Ovary (tissue), 10 donors: ENCODE measurements at places on chromosomes 5 and 9.

DNA sequence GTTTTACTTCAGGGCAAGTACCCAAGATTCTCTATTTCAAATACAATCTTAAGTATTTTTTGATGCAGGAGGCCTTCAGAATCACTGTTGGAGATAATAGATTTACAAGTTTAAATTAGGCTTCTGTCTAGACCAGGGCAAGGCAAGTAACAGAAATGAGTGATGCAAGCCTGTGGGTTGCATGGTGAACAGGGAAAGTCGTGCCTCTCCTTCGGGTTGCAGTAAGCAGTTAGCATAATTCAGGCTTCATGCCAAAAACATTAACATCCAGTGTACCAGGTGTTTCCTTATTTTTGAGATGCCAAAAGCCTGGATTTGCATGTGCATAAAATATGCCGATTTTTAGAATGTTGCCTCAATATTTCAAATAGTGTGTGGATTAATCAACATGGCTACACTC lies 369.0 kb downstream of the CAAP1 start:
- no peak for DNase-seq

GRCh38 chr5:155460501-155460931 lies 447.0 kb downstream of the KIF4B start:
- no peak for DNase-seq

GRCh38 chr5:78547731-78548615 lies 100.6 kb downstream of the LHFPL2 start:
- DNase-seq, result peak; percentile 80

DNA sequence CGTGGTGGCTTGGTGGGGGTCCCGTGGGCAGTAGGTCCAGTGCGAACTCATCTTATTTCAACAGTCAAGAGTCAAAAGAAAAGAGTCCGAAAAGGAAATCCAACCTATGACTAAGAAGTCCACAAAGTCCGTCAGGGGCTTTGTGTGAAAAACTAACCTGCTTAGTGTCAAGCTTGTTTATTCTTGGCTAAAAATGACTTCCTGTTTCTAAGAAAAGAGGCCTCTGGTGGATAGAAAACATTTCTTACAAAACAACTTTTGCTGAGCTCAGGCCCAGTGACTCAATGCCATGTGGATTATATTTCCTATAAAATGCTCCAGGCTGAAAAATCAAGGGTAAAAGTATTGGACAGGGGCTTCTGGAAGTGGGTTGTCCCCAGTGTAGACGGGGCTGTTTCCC lies 105.9 kb downstream of the GADD45G start:
- no peak for DNase-seq

DNA sequence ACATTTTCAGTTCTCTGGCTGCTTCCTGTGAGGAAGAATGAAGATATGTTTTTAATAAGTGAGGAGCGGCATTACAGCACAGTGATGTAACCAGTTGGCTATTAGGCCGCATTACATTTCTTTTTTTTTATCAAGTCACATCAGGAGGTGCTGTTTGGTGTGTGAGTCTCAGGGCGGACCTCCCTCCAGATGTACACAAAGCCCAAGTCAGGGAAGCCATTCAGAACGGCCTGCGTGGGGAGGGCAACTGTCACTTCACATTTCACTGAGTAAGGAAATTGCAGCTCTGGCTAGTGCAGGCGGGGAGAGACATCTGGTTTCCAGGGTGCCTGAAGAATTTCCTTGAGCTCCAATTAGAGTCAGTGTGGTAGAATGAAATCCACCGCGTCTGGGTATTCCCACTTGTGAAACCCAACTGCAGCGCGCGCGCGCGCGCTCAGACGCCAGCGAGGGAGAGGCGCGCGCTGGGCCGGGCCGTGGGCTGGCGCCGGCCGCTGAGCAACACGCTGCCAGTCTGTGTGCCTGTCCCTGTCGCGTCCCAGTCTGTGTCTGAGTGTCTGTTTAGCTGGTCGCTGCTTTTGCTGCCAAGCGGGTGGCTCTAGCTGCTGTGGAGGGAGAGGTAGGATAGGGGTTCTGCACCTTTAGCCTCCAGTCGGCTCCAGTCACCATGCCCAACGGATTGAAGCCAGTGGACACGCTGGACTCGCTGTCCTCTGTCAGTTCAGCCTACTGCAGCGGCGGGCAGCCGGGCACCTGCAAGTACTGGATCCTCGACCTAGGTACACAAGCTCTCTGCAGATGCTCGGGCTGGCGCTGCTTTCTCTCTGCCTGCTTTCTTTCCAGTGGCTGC lies 140.8 kb upstream of the OTULINL start:
- peak; percentile 64 for DNase-seq

- no peak for DNase-seq
These were observed 108.6 kb upstream of the SH3GL2 start for GRCh38 chr9:17470036-17470813.

DNA sequence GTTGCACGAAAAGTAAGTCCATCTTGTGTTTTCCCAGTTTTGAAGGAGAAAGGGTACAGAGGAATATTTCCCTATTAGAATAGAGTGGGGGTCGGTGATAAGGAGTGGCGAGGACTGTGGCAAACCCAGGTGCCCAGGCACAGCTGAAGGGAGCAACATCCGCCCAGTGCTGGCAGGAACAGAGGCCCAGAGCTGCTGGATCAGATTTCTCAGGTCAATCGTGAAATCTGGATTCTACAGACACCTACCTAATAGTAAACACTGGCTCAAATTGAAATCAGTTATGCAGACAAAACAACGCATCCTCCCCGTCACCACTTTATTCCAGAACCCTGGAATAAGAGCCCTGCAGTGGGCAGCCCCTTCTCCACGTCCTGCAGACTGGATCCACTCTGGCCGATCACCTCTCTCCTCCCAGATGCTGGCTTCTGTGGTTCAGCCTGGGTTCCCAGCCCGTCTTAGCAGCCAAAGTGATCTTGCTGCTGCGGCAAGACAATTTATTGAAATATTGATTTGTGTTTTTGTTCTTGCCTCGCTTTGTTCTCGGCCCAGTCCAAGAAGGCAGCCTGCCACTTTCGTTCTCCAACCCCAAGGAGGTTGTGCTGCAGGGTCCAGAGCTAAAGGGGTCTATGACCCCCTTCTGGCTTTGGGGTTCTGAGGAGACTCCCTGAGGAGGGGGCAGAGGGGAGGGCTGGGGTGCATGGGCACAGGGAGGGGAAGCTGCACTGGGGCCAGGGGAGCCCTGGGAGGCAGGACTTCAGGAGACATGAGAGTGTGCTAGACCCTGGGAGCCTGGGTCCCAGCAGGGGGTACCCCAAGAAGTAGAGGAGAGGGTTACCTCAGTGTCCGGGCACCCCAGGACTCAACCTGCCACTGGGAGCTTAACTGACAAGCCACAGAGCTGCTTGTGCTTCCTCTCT lies 103.3 kb downstream of the ZNF354C start:
- peak; percentile 20 for DNase-seq

GRCh38 chr5:79471556-79471955 lies 42.4 kb downstream of the HOMER1 start:
- DNase-seq, result no peak

GRCh38 chr9:78144663-78145377 lies 91.1 kb upstream of the CEP78 start:
- no peak for DNase-seq

- peak; percentile 77 for DNase-seq
These were observed at the start of gene CMYA5 for GRCh38 chr5:79689541-79690466. Gene CMYA5 (plus strand): TSS chr5:79689836. CDS start chr5:79689908, 72 bp downstream.

DNA sequence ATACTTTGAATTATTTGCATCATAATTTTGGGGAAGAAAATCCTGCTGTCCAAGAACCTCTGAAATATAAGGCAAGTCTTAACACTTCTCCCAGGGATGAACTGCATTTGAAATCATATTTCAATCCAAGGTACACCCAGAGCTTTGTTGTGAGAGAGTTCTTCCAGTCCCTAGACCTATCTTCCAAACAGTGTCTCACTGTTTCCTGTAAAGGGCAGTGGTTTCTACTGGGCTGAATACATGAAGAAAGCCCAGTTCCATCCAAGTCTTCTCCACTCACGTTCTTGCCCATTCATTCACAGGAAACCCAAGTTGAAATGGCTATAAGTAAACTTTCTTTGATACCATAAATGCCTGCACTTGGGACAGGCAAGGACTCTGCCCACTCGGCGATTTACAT lies 108.3 kb upstream of the LHFPL2 start:
- DNase-seq, result no peak

DNA sequence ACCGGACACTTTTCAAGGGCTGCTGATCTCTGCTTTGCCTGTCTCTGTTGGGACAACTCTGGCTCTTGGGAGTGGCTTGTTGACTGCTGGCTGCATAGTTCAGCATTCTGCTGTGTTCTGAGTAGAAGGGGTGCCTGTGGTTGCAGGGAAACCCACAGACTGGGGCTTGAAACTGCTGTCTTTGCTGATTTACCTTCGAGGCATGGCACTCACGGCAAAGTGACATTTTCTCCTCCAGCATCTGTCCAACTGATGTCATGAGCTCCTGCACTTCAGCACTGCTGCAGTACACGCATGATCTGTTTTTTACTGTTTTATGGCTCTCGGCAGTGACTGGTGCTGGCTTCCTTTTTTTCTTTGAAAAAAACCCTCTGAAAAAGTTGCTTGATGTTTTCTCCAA lies 69.2 kb downstream of the SPATA31D1 start:
- DNase-seq, result no peak

- peak; percentile 78 for DNase-seq
These were observed 569 bp downstream of the HINT2 start for GRCh38 chr9:35814106-35814840.

- no peak for DNase-seq
These were observed 233.5 kb upstream of the ELL2 start for GRCh38 chr5:96195123-96195522.

DNA sequence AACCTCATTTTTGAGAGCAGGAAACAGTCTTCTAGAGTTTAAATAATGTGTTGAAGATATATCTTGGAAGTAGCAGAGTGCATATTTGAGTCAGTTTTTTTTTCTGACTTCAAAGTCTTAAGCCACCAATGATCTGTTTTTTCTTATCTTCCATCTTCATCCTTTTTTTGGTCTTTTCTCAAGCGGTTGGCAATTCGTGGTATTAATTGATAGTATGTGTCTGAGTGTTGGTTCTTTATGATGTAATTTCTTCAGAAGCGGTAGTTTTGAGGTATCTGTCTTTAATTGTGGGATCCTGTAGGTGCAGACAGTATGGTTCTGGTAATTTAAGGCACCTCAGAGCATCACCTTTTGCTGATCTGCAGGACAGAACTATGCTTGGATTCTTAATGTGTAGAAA lies 3.9 kb downstream of the CSNK1G3 start:
- no peak for DNase-seq

GRCh38 chr5:94508461-94509148 lies 109.8 kb downstream of the KIAA0825 start:
- DNase-seq, result no peak

DNA sequence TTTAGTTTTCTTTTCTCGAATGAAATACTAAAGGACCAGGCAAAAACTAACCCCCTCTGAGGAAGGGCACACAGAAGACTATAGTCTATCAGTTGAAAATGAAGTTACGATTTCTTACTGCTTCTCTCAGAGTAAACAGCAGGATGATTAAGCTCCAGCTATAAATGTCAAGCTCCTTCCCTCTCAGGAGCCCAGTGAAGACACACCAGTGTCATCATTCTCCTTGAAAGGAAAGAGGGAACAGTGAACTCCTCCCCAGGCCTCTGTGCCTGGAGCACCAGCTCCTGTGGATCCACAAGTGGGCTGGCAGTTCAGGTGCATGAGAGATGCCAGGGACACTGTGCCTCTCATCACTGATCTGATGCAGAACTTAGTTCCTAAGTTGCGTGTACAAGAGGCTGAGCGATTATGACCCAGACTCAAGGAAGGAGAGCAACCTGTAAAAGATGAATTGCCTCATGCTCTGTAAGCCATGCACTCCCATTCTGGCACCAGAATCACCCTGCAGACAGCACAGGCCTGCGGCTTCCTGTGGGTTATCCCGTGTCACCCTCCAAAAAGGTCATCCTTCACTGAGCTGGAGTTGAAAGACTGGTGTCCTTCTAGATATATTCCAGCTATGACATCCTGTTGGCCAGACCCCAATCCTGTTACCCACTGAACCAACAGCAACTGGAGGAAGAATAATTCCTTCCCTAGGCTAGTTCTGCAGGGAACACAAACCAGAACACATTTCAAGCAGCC lies 394.0 kb downstream of the SEMA5A start:
- no peak for DNase-seq

- no peak for DNase-seq
These were observed 35.3 kb upstream of the SMIM32 start for GRCh38 chr5:136228136-136228757.

- no peak for DNase-seq
These were observed 1.2 kb downstream of the N4BP3 start for GRCh38 chr5:178114325-178115135.

DNA sequence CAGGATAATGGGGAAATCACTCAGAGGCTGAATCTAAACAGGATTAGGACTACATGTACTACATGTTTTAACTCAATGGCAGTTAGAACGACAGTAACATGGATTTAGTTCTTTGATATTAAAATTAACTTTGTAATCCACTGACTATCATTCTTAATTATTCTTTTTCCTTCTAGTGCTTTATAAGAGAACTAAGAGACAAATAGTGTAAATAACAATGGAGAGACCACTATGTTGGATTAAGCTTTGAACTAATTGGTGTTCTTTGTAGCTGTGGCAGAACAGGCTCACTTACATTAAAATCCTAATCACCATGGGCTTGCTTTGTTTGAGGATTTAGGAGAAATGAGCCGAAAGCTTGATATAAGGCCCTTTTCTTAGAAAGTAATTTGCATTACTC lies 18.8 kb downstream of the NMRK1 start:
- no peak for DNase-seq

DNA sequence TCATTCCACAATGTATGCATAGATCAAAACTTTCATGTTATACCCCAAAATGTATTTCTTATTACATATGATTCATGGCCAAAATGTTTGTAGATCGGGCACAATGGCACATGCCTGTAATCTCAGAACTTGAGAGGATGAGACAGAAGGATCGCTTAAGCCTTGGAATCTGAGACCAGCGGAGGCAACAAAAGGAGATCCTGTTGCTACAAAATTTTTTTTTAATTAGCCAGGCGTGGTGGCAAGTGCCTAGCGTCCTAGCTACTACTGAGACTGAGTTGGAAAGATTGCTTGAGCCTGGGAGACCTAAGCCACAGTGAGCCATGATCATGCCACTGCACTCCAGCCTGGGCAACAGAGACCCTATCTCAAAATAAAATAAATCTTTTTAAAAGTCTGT lies 89.9 kb downstream of the MAPKAP1 start:
- no peak for DNase-seq

DNA sequence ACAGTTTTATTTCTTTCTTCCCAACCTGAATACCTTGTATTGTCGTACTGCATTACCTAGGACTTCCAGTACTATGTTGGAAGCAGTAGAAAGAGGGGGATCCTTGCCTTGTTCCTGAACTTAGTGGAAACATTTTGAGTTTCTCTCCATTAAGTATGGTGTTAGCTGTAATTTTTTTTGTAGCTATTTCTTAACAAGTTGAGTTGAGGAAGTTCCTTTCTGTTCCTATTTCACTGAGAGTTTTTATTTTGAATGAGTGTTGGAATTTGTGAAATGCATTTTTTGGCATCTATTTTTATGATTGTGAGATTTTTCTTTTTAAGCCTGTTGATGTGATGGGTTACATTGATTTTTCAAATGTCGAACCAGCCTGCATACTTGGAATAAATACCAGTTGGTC lies 49.0 kb downstream of the FSD1L start:
- DNase-seq, result no peak
